Stimulated activated CD8-positive, alpha-beta memory T cell treated with anti-CD3 and anti-CD28 coated beads, Interleukin-12 subunit alpha, Interleukin-12 subunit beta, amount 100 ng/mL, for 4 hours (primary cell): ENCODE measurements at places on chromosomes 16 and 17.

DNA sequence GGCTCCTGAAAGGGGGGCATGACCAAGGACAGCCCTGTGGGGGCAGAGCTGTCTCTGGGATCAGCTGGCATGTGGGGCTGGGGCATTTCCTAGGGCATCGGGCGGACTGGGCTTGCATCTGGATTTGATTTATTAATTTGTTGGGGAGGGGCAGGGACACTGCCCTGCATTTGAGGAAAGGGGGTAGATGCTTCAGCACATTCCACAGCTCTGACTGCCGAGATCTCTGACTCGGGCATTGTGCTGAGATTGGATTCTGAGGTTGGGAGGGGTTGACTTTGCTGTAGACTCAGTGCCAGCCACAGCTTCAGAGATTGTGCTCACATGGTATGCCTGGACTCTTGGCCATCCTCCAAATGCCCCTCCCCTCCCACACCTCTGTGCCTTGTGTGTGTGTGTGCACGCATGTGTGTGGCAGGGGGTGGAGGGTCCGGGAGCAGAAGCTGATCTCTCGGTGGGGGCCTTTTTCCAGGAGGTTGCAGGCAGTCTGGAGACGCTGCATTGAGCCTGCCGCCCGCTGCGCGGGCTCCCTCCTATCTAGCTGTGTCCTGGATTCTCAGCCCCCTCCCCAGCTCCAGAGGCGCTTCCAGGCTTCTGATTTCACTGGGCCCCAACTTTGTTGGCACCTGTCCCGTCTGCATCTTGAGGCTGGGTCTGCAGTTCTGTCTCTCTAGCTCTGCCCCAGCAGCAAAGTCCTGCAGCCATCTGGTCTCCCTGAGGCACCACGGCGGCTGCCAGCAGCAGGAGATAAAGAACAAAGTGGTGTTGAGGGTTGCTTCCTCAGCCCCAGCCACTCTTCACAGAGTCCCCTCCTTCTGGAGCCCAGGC is 14.9 kb downstream of the IGFBP4 start:
- DNase-seq, result no peak

- no peak for DNase-seq
These were observed 448.6 kb upstream of the RBFOX1 start for GRCh38 chr16:6884002-6884401.

- no peak for DNase-seq
These were observed 55.7 kb upstream of the TAC4 start for GRCh38 chr17:49903523-49903922.

- no peak for DNase-seq
These were observed 24.4 kb downstream of the TNFRSF13B start for GRCh38 chr17:16947470-16947869.

GRCh38 chr17:62744259-62744658 is 63.9 kb downstream of the MARCHF10 start:
- no peak for DNase-seq

DNA sequence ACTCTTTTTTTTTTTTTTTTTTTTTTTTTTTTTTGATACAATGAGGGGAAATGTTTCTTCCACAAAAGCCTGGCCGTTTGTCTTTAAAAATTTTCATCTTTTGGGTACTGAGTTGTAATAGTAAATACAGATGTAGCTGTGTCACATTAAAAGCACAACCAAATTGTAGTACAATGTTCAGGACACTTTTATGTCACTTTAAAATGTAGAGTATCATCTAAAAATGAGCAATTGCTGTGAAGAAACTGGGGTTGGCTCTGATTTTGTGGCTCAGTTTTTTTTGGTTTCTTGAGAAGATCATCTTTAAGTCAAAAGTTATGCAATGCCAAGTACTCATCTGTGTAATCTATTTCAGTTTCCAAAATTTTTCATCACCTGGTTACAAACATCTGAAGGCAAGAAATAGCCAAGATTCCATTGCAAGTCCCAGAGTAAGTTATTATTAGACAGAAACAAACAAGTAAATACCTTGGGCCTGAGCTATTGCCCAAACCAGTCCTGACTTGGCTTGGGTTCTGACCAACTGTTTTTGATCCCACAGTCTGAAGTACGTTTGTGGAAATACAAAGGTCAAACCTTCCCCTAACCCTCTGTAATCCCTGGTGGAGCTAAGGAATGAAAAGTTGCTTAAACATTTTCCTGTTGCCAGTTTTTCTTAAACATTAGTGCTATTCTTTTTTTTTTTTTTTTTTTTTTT is 717.2 kb downstream of the WWOX start:
- DNase-seq, result no peak

DNA sequence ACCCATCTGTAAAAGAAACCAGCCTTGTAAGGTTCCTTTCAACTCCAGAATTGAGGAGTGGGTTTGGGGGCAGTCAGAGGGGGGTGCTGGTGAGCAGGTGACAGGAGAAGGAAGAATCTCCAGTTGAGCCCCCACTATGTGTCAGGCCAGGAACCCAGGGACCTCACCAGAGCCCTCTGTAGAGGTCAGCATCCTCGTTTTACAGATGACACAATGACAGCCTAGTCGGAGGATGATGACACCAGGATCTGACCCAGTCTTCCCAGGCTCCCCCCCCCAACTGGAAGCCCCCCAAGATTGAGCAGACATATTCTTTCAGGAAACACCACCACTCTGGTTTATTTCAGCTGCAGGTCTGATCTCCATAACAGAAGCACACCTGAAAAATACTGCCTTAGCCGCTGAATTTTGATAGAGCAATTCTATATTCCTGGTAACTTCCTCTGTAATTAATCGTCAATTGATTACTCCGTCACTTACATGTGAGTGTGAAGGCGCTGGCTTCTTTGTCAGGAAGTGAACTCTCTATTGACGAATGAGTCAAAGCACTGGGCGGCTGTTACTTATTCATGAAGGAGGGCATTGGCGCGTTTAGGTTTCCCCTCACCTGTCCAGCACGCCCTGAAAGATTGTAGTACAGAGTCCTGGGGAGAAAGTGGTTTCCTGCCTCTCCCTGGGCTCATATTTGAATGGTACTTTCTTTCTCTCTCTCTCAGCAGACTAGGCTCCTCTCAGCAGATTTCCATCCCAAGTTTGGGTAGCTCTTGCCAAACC is 21.2 kb downstream of the SOCS3 start:
- DNase-seq, result no peak

- no peak for DNase-seq
These were observed 73.7 kb upstream of the CHMP6 start for GRCh38 chr17:80917716-80918560.

- DNase-seq, result no peak
These were observed 775 bp upstream of the PAGR1 start for GRCh38 chr16:29815032-29815721.
